ENCODE measurements at places on chromosomes 1 and 21.

DNA sequence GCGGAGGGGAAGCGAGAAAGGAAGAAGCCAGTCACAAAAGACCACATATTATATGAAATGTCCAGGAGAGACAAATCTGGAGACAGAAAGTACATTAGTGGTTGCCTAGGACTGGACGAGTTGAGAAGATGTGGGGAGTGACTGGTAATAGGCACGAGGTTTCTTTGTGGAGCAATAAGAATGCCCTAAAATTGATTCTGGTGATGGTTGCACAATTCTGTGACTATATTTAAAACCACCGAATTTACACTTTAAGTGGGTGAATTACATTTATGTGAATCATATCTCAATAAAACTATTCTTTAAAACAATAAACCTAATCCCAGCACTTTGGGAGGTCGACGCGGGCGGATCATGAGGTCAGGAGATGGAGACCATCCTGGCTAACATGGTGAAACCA lies 63.1 kb downstream of the ZNF281 start:
- no peak for DNase-seq

DNA sequence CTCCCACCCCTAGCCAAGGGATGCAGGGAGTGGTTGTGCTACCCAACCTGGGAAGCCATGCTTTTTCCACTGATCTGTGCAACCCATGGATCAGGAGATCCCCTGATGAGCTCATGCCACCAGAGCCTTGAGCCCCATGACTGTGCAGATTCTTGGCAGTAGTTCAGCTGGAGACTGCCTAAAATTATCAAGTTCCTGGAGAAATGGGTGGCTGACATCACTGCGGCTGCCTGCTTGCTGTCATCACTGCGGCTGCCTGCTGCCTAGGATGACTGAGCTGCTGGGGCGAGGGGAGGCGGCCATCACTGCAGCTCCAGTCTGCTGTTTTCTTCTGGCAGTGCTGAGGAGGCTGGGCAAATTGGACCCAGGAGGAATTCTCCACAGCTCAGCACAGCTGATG lies 159.2 kb downstream of the AGBL4 start:
- no peak for DNase-seq

DNA sequence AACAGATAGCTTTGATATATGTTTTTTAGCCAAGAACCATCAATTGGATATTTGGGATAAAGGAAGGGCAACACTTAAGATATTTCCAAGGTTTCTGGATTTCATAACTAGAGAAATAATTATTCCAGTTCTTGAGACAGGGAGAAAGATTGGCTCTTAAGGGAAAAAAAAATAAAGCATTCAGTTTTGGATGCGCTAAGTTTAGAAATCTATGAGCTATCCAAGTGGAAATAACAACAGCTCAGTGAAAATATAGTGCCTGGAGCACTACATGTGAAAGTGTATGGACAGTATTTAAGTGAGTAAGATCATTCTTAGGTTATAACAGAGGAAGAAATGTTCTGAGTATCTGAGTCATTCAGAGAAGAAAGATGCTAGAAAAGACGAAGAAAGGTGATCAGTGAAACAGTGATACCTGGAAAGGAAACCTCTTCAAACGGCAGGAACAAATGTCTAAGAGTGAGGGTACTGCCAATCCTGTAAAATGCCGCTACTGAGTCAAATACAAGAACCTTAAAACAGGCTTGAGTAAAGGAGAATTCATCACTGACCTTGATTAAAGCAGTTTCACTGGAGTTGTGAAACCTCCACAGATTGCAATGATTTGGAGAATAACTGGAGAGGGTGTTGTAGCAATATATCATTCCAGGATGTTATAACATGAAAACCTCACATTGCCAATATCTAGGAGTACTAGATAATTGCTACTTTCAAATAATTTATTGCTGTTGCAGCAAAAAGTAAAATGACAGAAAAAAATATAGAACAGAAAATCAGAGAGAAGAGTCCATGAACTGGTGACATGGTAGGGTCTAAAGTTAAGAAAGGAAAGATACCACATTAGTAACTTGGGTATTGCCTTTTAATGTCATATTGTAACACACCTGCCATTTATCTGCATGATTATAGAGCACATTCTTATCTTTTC lies 482.1 kb upstream of the RGS18 start:
- DNase-seq, result no peak

DNA sequence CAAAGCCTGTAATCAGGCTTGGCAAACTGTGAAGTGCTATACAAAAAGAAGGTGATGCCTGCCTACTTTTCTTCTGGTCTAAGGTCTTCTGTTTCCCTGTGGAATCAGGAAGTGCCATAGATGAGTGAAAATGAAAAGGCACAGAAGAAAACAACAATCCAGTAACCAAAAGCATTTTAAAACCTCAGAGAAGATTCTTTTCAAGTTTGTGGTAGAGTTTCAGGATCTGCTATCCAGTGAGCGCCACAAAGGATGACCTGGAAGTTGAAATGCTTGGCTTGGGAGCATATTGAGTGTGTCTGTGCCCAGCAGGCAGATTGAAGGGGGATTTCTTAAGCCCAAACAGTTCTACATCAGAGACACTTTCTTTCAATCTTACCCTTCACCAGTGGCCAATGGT lies 272.2 kb downstream of the PAPPA2 start:
- DNase-seq, result no peak

DNA sequence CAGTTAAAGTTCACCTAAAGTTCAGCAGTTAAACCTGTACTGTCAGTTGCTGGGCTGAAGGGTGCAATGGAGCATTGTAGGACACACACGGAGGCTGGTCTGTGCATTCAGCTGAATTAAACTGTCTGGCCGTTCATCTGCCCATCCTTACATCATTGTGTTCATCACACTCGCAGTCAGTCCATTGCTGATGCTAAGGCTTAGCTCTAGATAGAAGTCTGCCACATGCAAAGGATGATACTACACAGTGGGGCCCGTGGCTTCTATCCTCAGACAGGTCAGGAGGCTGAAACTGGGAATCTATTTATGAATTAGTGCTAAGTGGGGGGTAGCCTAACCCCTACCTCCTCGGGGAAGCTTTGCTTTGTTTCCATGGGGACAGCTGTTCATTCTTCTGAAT lies 60.4 kb downstream of the CNIH3 start:
- DNase-seq, result no peak

Measured in cerebellum (tissue), 4 donors.